ENCODE measurements at places on chromosomes 11 and 22.

DNA sequence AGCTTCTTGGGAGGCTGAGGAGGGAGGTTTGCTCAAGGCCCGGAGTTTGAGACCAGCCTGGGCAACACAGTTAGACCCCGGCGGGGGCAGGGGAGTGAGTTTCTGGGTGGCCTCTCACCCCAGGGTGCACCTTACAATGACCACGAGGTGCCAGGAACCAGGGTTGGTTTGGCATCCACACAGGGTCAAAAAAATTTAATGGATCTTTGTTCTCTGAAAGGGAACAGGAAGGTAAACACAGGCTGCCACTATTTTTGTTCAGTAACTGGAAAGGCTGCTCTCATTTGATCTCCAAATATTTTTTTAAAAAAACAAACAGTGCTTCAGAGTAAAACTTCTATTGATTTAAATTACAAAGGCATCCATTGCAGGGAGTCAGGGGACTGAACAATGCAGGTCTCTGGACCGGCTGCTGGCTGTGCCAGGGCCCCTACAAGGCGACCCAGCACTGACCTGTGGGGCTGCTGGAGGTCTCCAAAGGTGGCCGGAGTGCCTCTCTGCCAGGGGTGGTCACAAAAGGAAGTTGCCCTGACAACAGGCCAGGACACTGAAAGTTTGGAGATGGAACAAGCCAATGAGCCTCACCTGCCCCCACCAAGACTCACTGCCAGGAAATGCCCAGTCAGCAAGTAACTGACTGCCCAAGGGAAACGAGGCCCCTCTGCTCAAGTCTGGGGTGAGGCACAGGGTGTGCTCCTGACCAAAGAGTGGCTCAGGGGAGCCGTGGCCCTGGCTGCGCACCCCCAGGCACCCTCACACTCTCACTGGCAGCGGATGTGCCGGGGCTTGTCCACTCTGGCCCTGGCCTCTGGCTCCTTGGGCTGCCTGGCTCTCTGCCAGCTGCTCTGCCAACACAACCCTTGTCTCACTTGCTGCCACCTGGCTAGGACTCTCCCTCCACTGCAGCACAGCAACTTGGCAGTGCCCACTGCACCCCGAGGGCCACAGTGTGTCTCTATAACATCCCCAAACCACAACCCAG is 51.8 kb downstream of the ARFGAP3 start:
- peak; percentile 57 for DNase-seq

DNA sequence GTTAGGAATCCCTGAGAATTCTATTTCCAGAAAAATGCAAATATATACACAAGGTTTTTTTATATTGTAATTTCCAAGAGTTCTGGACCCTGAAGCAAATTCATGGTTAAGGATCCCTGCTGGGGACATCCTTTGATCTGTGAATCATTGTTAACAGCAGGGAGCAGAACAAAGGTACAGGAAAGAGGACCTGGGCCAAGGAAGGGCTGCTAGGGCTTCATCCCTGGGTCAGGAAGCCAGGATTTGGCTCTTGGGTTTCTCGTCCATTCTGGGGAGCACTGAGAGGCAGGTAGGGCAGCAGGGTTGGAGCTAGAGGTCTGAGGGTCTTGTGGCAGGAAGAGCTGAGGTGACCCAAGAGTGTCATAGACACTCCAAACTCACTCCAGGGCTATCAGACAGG is 10.2 kb upstream of the OAF start:
- no peak for DNase-seq

- no peak for DNase-seq
Observed at GRCh38 chr11:34997952-34998528, 81.6 kb downstream of the PDHX start.

GRCh38 chr11:21474529-21474928 is 718.4 kb upstream of the ANO5 start:
- no peak for DNase-seq

- no peak for DNase-seq
Observed at GRCh38 chr11:103322821-103323220, 213.6 kb downstream of the DYNC2H1 start.

GRCh38 chr11:111913997-111914396 is 1.5 kb downstream of the HSPB2 start:
- DNase-seq: peak; percentile 66

- DNase-seq: no peak
Observed at GRCh38 chr11:40746282-40746681, 713.2 kb downstream of the LRRC4C start.

Data from SJSA1 (cell line).